NCI-H1694 treated with DMSO at 0.1 percent for 48 hours (cell line): ENCODE measurements at places on chromosomes 2 and 18.

GRCh38 chr2:204732019-204732418 lies 186.7 kb downstream of the PARD3B start:
- DNase-seq: no peak

DNA sequence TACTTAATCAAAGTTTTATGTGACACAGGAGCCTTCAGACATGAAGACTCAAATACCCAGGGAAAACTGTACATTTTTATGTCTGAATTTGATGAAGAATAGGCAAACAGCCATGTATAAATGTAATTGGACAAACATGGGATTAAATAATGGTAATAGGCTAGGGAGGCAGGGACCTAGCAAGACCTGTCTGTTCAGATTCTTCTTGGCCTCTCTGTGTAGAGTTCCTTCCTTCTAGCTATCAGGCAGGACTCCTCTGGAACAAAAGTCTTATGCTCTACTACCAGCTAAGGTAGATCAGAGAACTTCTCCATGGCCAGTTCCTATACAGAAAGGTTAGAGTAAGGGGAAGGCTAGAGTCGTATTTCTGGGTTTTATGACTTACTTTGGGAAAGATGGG lies 9.5 kb upstream of the PARD3B start:
- no peak for DNase-seq

DNA sequence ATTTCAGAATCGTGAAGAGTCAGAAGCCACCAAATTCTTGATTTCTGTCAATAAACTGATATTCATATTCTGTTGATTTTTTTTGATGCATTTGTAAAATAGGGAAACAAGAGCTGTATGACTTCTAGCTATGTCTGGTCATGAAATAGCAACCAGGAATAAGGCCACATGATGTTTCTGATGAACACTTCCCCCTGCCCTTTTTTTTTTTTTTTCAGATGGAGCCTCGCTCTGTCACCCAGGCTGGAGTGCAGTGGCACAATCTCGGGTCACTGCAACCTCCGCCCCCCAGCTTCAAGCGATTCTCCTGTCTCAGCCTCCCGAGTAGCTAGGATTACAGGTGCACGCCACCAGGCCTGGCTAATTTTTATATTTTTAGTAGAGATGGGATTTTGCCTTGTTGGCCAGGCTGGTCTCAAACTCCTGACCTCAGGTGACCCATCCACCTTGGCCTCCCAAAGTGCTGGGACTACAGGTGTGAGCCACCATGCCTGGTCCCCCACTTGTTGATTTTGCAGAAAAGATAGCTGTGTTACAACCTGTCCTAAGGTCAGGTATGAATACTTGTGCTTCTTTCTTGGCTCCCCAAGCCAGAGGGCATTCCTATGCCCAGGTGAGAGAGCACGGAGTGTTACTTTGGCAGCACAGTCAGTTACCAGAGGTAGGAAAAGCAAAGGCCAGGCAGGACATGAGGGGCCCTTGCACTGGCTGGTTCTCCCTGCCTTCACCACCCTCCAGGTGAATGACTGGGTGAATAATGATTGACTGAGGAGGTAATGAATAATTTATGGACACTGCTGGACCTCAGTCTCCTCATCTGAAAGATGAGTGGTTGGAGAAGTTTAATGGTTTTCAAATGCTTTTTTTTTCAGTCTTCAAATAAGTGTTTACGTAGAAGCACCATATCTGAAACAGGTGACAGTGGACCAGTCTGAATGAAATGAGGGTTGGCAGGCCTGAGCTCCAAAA lies 39.6 kb downstream of the PAX8 start:
- DNase-seq: no peak

GRCh38 chr2:239803102-239803765 lies 221.9 kb downstream of the NDUFA10 start:
- no peak for DNase-seq

- no peak for DNase-seq
These were observed 88.9 kb upstream of the RBBP8 start for GRCh38 chr18:22844190-22844589.

DNA sequence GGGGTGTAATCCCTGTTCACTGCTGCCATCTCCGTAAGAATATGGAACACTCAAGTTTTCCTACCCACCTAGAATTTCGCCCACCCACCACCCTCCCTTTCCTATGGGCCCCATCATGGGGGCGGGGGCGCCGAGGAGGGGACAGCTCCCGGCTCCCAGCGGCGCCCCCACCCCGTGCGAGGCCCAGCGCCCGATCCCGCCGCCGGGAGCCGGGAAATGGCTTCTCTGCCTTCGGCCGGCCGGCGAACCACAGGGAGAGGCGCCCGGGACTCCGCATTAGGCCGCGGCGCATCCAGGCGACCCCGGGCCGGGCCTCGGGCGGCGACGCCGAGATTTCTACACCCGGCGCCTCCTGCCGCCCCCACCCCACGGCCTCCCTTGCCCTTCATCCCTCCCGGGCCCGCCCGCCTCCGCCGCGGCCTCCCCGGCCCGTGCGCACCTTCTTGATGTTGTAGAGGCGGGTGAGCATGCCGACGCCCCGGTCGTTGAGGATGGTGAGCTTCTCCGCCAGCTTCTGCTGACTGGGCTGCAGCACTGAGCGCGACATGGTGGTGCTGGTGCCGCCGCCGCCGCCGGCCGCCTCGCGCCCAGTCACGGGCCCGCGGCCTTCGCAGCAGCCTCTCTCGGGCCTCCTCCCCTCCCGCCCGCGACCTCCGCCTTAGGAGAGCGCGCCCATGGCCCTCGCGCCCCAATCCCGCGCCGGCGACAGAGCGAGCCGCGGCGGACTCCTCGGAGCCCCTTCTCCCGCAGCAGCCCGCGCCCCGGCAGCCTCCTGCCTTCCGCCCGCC lies 510 bp downstream of the NCKAP1 start:
- DNase-seq: peak; percentile 63

GRCh38 chr2:234705108-234705507 lies 208.2 kb upstream of the ARL4C start:
- DNase-seq: no peak

GRCh38 chr2:202841090-202841867 lies 30.3 kb downstream of the ICA1L start:
- DNase-seq: no peak

GRCh38 chr2:28168376-28168775 lies 224.3 kb upstream of the FOSL2 start:
- no peak for DNase-seq

DNA sequence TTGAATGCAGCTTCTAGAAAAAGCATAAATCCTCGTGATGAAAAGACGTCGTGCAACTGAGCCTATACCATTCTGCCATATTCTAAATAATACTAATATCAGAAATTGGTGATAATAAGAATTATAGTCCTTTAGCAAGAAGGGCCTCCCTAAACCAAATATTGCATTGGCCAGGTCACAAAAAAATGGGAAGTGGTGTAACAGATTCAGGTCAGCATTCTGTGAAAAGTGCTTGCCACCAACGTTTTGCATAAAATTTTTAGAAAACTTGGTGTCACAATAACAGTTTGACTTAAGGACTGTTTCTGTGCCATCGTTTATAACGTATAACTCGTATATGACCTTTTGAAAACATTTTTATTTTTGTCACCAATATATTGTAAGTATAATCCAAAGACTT lies 603.6 kb downstream of the CPS1 start:
- DNase-seq: no peak

- no peak for DNase-seq
These were observed 32.2 kb upstream of the REL start for GRCh38 chr2:60849187-60849586.

- DNase-seq: no peak
These were observed 221.6 kb downstream of the RAD51AP2 start for GRCh38 chr2:17296686-17297085.

DNA sequence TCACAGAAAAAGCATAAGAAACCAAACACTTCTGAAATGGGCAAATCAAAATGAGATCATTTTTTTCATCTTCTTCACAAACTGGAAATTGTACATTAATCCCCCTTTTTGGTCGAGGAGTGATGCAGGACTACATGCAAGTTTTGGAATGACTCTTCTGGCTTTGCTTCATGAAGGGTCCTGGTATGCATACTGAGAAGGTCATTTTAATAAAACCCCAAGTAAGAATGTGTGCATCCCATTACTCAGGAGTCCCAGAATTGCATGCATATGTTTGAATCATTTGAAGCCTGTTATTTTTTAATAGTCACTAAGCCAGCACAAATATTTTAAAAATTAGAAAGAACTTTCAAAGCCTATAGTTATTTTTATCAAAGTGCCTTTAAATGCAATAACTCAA lies 16.7 kb upstream of the EHBP1 start:
- DNase-seq: no peak

GRCh38 chr2:217919204-217919603 lies 83.6 kb downstream of the TNS1 start:
- DNase-seq: no peak
